ENCODE measurements at places on chromosomes 7 and 10.

- DNase-seq, result no peak
Observed at GRCh38 chr10:30155401-30155800, 96.0 kb upstream of the JCAD start.

- no peak for DNase-seq
Observed at GRCh38 chr7:30838008-30838407, 66.8 kb downstream of the MINDY4 start.

GRCh38 chr7:44145969-44146911, 5.1 kb upstream of the MYL7 start:
- peak; percentile 79 for DNase-seq

DNA sequence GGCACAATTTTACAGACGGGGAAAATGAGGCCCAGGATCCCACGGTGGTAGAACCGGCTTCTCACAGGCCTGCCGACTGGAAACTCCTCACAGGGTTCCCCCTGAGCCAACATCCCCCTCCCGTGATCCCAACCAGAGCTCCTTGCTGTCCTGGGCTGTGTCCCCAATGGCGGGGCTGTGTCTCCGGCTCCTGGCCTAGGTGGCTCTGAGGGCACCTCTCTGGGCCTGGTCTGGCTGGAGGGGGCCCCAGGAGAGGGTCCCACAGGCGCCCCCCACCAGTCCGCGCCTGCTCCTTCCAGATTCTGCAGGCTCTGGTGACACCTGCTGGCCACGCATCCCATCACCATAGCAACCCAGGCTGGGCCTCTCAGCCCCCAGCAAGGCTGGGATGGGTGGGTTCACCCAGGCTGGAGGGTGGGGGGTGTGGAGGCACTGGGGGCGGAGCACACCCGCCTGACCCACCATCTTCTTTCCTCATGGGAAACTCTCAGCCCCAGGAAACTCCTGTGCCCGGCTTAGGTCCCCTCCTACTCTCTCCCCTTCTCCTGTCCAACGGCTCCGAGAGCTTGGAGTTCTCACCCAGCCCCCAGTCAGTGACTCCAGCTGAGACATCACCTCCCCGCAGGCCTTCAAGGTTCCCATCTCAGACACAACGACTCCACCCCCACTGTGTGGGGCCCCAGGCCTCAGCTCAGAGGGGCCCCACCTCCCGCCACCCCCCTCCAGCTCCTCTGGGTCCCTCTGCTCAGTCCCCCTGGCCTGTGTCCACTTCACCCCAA, 27.1 kb upstream of the TNRC18 start:
- DNase-seq, result peak; percentile 63

- DNase-seq, result no peak
Observed at GRCh38 chr10:34104829-34105572, 710.1 kb downstream of the PARD3 start.

DNA sequence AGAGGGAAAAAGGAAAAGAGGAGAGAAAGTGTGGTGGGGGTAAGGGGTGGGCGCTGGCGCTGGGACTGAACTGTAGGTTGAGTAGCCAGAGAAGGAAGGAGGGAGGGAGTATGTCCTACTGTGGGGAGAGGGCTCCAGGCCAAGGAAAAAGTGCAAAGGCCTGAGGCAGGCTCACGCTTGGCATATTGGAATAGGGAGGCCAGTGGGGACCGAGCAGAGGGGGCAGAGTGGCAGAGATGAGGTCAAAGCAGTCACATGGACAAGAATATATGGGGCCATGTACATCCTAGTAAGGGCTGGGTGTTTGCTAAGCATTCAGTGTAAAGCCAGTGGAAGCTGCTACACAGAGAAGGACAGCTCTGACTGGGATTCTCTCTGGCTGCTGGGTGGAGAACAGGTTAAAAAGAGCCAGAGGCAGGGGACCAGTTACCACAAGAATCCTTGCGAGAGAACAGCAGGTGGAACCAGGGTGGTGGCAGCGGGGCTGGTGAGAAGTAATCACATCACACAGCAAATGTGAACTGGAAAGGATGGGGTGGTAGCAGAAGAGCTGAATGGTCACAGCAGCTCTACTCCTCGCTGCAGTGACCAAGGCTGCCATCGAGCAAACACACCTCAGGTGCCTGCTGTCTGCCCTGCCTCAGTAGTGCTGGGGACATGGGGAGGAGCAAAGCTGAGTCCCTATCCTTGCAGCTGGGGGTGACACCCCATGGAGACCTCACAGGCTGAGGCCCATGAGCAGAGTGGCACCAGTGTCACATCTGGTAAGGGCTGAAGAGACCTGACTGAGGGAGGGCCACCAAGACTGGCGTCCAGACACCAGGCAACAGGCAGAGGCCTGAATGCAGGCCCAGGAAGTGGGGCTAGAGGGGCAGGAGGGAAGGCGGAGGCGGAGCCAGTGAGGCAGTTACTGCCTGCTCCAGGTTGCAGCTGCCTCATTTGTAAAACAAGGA, 39.5 kb downstream of the FAM53B start:
- peak; percentile 47 for DNase-seq

DNA sequence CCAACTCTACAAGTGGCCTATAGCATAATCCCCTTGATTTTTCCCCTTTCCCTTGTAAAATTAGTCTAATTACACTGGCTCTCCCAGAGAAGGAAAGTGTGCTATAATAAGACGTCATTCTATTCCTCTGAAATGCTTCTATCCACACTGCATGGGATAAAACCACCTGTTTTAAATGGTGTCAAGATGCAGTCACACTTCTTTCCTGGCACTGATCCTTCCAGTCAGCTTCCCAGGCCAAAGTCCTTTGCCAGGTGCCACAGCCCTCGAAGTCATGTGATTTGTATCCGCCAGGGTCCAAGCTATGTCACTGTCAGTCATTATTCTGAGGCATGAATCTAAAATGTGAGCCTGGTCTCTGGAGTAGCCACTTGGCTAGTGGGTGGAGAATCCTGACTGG, 169.0 kb upstream of the KIAA1217 start:
- DNase-seq, result no peak

DNA sequence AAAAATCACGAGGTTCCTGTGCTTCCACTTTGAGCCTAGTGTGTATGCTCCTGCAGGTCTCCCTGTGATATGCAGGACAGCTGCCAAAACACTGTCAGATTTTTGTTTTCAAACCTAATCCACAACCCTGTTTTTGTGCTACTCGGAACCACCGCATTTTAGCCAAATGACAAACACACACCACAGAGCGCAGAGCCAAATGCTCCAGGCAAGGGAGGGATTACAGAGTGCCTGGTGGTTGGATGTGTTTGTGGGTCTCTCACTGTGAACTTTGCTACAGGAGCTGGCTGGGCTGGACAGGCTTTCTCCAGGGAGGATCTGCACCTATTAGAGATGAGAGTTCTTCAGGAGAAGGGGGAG, 5.7 kb upstream of the RBM28 start:
- no peak for DNase-seq

GRCh38 chr10:31646519-31646918, 282.1 kb downstream of the ARHGAP12 start:
- DNase-seq, result no peak
